BJ (cell line): ENCODE measurements at places on chromosomes 16 and 17.

DNA sequence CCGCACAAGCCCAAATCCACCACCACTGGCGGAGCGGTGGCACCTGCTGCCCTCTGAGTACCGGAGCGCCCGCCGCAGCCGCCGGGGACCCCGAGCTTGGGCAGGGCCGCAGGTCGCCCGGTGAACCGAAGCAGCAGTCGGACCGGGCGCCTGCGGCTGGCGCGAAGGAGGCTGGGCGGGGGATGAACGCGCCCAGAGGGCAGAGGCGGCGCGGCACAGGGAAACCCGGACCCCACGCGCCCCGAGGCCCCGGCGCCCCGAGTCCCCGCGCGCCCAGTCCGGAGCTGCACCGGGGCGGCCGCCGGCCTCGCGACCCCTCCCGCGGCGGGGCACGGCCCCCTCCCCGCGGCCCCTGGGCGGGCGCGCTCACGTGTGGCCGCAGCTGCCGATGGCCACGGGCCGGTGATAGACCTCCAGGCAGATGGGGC lies 393 bp downstream of the RNF166 start:
- no peak for DNase-seq

GRCh38 chr16:10647721-10648296 lies 46.9 kb downstream of the TEKT5 start:
- DNase-seq: no peak

DNA sequence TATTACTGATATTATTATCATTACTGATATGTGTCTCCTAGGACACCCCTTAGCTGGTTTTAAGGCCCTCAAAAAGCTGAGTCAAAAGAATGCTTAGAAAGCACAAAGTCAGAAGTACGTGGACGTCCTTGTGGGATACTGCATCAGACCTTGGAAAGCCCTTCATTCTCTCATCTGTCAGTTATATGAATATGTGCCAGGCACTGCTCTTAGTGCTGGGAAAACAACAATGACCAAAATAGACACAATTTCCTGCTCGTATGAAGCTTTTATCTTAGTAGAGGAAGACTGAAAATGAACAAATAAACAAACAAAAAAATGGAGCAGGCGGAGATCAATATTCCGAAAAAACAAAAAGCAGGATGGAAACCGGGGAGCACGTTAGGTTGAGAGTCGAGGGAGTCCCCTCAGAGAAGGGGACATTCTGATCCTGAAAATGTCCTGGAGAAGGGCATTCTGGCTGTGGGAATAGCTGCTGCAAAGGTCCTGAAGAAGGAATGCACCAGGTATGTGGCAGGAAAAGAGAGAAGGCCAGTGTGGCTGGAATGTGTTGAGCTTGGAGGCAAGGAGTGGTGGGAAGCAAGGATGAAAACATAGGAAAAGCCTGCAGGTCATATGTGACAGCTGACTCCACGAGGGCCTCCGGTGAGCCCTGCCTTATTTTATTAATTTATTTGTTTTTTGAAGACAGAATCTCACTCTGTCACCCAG lies 15.5 kb upstream of the TMEM94 start:
- no peak for DNase-seq

DNA sequence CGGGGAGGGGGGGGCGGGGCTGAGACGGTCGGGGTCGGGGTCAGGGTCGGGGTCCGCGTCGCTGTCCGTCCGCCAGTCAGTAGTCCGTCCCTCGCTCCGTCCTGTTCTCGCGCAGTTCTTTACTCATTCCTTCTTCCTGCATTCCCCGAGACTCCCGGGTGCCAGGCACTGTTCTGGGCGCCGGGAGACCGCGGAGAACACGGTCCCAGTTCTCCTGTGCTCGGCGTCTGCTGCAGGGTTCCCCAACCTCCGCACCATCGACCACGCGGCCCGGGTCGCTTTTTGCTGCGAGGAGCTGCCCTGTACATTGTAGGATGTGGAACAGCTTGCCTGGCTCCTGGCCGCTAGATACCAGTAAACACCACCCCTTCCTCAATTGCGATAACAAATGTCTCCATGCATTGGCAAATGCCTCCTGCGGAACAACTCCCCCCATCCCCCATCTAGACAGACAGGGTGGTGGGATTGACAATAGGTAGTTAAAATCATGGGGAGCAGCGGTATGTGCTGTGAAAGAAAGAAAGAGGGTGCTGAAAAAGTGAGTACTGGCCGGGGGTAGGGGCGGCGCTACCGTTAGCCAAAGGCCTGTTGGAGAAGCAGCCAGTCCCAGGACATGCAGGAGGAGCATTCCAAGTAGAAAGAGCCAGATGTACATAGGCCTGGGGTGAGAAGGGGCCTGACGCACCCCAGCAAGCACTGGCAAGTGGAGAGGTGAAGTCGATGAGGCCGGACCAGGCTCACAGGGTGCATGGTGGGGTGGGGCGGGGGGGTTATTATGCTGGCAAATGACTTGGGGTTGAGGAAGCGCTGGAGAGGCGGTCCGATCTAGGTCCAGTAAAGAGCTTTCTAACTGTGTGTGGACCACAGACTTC lies 631 bp downstream of the TRAF7 start:
- no peak for DNase-seq

DNA sequence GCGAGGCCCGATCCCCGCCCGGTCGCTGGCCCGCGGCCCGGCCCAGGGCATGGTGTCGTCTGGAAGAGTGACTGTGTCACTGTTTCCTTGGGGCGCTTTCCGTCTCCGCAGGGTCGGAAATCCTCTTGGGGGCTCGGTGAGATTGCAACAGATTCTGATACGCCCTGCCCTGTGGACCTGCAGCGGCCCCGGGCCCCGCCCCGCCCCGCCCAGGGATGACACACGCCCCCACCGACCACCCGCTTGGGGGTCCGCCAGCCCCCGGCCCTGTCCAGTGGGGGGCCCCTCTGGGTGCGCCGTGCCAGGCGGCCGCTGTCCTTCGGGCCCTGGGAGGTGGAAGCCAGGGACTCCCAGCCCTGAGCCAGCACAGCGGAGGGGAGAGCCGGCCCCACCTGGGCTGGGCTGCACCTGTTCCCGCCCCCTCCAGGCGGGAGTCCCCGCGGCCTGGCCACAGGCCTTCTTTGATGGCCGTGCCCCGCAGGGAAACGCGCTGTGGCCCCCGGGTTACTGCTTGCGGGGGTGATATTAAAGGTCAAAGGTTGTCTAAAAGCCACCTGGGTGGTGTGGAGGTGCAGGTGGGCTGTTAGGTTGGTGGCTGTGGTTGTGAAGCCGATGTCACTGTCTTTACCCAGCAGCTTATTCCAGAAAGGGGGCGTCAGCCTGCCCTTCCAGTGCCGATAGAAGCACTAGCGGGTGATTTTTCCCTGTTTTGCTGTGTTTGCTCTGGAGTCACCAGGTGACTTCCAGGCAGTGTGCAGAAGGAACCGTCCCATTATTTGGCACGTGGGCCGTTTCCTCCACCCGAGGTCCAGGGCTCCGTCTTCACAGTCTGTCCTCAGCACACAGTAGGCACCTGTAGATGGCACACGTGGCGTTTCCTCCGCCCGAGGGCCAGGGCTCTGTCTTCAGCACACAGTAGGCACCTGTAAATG lies 752 bp downstream of the TBC1D24 start:
- DNase-seq: no peak

DNA sequence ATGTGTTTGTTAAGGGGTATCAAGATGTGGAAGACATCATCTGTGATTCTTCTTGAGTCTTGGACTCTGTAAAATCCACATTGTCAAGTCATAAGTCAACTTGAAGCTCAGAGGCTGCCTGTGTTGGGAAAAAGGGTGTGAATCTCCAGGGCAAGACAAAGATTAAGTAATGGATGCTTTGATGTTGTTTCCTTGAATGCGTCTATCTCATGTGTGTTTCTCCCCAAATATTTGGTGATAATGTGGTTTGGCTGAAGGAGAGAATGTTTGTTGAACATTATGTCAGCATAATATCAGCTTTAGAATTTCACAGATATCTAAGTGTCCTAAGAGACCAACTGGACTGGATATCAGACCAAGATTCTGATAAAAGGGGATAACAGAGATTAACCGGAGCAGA lies 24.1 kb upstream of the KCNJ16 start:
- DNase-seq: no peak

GRCh38 chr17:47821424-47822391 lies at the start of gene OSBPL7:
OSBPL7 (minus strand) TSS chr17:47821794; CDS start chr17:47820278, 1,516 bp downstream.
- peak; percentile 38 for DNase-seq

GRCh38 chr17:74647871-74648672 lies 24.5 kb upstream of the CD300E start:
- no peak for DNase-seq

GRCh38 chr16:49725651-49726050 lies 130.3 kb downstream of the ZNF423 start:
- no peak for DNase-seq

- no peak for DNase-seq
Measured at GRCh38 chr16:57701759-57702371, 7.3 kb downstream of the DRC7 start.

- DNase-seq: no peak
Measured at GRCh38 chr17:45237686-45238085, 16.0 kb downstream of the FMNL1 start.

DNA sequence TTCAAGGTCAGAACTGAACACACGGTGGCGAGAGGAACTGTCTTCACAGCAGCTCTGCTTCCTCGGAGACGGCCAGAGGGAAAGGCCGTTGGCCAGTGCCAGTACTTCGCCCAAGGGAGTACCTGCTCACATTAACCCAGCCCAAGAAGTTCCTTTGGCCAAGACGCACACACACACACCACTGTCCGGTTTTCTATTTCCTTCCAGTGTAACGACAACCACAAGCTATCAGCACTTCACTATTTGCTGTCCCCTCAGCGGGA lies 744 bp upstream of the GGNBP2 start:
- peak; percentile 5 for DNase-seq

GRCh38 chr16:31277659-31278260 lies 18.0 kb downstream of the ITGAM start:
- DNase-seq: no peak

- no peak for DNase-seq
Measured at GRCh38 chr16:19549673-19550072, 5.8 kb upstream of the VPS35L start.

DNA sequence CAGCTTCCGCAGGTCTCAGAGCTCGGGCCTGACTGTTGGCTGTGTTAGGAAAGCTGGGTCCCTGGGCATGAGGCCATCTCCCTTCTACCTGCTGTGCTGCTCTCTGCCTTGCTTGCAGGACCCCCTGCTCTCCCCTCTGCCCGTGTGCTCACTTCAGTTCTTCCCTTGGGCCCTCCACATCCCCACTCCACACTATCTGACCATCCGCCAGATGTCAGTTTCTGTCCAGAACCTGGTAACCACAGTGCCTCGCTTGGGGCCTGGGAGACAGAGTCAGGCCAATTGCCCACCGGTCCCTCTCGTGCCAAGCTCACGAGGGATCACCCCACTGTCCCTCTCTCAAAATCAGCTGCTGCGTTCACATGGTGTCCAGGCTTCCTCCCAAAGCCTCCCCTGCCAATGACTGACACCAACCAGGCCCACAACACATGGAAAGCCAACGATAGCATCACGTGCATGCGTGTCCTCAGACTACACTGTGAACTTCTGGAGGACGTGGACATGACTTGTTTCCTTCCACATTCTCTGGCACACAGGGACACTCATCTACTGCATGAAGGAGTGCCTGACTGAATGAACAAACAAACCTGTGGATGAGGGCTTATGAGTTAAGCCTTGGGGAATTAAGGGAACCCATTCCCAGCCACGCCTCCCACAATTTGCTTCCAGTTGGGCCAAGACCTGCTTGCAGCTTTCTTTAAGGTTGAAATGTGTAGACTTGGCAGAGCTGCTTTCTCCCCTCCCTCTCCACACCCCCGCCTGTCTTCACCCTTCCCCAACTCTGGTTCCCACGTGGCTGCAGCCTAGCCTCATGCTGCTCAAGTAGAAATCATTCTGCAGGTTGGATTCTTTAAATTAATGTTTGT lies 72.5 kb upstream of the ZNF423 start:
- DNase-seq: no peak

GRCh38 chr17:62629556-62630364 lies 2.3 kb downstream of the MRC2 start:
- no peak for DNase-seq

- no peak for DNase-seq
Measured at GRCh38 chr17:35117984-35118383, 1.7 kb downstream of the RAD51D start.

GRCh38 chr17:20263595-20263994 lies 203.7 kb downstream of the LGALS9B start:
- peak; percentile 26 for DNase-seq

- DNase-seq: no peak
Measured at GRCh38 chr17:29407856-29408255, 17.7 kb downstream of the TAOK1 start.

DNA sequence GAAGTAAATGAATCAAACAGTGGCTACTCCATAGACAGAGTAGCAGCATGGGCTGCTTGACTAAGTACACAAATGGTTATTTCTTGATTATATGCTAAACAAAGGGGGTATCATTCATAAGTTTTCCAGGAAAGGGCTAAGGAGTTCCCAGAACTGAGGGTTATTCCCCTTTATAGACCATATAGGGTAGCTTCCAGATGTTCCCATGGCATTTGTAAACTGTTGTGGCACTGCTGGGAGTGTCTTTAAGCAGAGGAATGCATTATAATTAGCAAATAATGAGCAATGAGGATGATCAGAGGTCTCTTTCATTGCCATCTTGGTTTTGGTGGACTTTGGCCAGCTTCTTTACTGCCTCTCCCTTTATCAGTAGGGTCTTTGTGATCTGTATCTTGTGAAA lies 105.1 kb downstream of the CDH11 start:
- no peak for DNase-seq

- DNase-seq: no peak
Measured at GRCh38 chr17:74408815-74409214, 23.1 kb upstream of the GPRC5C start.

DNA sequence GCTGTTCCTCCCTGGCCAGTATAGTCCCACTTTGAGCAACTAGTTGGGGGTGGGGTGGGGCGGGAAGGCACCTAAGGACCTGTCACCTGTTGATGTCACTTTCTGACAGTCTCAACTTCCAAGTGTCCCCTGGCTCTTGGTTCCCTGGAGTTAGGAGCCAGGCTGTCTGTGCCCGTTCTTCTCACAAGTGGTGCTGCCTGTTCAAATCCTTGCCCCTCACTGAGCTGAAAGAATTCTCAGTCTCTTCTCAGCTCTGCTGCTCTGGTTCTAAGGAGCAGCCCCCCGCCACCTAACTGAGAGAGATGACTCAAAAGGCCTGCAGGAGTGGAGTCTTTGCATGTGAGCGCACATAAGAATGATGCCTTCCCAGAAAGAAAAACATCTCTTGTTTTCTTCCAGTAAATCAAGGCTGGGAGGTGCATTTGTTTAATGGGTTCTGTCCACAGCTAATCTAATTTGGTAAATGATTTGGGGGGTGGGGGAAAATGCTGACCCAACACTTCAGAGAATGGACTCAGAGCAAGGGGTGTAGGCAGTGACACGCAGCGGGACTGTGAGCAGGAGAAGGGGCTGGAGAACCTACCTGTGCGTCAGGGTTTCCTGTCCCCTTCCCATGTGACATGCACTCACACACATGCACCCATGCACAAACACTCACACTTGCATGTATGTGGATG lies 78.2 kb upstream of the NLRP1 start:
- no peak for DNase-seq

DNA sequence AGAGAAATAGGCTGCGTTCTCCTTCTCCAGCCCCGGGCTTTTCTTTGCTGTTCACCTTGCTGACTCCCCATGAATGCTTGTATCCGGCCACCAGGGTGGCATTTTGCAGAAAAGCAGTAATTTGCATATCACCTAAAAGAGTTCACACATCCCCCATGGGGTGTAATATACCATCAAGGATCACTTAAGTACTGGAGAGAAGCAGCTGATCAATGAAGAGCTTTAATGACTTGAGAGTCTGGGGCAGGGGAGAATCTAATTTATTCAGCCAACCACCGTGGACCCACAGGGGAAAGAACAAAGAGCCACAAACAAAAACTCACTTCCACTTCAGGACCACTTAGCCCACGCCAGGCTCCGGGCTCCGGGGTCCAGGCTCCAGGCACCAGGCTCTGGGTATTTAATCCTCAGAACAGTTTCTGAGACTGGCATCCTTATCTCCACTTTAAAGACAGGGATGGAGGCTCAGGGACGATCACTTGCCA lies 33.9 kb upstream of the SEC14L1 start:
- no peak for DNase-seq
